ENCODE measurements at places on chromosomes 7 and 10.

- DNase-seq = no peak
Observed at GRCh38 chr10:89082086-89082485, 91.5 kb downstream of the FAS start.

- no peak for DNase-seq
Observed at GRCh38 chr7:151142686-151143040, 24.8 kb downstream of the GBX1 start.

DNA sequence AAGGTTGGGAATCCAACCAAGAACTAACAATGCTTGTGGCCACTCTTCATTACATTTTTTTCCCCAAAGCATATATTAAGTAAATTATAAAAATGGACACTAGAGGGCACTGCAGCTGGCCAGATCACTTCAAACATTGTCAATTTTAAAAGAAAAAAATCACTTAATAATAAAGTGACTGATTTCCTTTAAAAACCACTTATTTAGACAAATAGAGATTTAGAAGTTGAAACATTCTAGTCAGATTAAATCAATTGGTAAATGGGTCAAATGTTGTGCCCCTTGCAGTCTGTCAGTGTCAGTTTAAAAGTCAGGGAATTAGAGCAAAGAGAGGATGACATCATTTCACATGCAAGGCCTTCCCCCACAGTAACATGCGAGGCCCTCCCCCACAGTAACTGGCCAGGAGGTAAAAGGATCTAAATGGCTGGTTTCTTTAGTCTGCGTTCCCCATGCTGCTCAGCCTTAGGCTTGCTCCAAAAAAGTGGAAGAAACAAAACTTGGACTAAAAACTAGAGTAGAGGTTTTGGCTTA is 177.9 kb downstream of the SKAP2 start:
- DNase-seq = no peak

DNA sequence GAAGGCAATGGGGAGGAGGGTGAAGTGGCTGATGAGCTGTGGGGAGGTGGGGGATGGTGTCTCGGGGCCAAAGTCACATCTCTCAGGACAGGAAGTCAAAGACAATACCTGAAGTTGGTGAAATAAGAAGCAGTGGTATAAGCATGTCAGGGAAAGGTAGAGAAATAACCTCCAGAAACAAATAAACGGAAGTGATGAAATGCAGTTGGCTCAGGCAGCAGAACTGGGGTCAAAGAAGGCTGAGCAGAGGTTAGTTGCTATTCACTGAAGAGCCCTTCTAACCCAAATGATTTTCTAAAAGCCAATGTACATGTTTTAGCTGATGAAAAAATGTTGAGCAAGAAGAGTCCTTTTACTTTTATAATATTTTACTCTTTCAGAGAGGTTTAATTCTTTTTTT is 78.6 kb upstream of the ADRB1 start:
- DNase-seq = no peak

DNA sequence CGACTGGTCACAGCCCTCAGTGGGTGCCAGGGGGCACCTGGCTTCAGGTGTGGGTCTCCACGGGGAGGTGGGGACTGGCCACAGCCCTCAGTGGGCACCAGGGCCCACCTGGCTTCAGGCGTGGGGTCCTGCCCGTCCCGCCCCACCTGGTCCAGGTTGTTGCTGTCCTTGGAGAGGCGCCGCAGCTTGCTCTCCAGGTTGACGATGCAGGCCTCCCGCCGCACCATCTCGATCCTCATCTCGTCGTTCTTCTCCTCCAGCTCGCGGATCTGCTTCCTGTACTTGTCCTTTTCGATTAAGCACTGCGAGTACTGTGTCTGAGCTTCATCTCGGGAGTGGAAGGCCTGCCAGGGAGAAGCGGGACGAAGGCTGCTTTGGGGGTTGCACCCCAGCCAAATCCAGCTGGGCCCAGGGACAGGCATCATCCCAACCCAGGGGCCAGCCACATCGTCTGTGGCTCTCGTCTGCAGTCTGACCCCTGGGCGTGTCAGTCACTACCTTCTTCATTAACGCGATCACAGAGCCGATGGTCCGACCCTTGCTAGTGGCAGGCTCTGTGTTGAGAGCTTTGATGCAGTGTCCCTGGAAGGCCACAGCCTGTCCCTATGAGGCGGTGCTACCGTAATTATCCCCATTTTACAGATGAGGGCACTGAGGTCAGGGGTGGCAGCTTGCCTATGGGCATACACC is 92.9 kb upstream of the GNA12 start:
- DNase-seq = no peak

- no peak for DNase-seq
Observed at GRCh38 chr10:13219685-13220670, 14.2 kb downstream of the UCMA start.

DNA sequence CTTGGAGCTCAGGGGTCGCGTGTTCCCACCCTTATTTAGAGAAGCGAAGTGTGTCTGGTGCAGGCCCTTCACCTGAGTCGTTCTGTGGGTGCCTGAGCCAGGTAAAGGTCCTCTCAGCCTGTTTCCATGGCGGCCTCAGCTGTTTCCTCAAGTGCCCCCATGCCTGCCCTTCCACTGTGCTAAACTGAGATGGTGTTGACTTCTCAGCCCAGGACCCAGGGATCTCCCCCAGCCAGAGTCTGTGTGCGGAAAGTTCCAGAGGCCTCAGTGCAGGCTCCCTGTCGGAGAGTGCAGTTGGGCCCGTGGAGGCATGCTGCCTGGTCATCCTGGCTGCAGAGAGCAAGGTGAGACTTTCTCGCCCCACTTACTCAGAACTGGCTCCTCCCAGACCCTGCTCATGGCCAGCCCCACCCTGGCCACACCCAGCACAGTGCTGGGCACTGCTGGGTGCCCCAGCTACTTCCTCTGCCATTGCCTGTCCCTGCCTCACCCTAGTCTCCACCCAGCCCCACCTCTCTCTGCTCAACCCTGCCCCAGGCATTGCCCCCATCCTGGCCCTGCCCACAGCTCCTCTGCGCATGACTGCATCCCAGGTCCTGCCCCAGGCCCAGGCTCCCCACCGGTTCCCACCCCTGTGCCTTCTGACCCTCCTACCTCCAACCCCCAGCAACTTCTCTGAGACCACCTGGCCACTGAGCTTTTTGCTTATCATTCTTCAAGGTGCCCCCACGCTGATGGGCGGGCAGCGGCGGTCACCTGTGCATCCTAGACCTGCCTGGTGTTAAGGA is 20.3 kb downstream of the NACAD start:
- DNase-seq = no peak

GRCh38 chr10:69055241-69055640 is 32.7 kb upstream of the SRGN start:
- no peak for DNase-seq

- no peak for DNase-seq
Observed at GRCh38 chr7:23968791-23969190, 258.8 kb downstream of the STK31 start.

GRCh38 chr10:78756604-78757343 is 312.0 kb upstream of the ZMIZ1 start:
- DNase-seq = peak; percentile 91

- no peak for DNase-seq
Observed at GRCh38 chr7:120926943-120927346, 23.6 kb upstream of the ING3 start.

DNA sequence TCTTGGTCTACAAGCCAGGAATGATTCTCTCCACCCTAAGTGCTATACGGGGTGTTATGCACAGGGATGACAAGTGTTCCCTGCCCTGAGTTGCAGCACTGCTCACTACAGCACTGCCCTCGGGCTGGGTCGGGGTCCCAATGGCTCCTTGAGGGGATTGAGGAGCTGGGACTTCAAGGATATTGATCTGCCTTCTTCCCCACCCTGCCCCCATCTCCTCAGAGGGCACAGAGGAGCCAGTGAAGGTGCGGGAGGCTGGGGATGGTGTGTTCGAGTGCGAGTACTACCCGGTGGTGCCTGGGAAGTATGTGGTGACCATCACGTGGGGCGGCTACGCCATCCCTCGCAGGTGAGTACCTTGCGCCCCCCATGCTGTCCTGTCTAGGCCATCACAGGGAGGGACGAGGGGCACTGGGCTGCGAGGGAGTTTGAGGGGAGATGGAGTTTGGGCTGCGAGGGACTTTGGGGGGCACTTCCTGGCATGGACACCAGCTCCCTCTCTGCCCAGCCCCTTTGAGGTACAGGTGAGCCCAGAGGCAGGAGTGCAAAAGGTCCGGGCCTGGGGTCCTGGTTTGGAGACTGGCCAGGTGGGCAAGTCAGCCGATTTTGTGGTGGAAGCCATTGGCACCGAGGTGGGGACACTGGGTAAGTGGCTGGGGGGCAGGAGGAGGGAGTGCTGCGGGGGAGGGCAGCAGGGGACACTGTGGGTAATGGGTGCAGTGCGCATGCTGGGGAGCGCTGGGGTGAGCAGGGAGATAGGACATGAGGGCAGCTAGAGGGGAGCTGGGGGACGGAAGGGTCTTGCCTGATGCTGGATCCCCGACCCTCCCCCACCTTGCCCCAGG is 10.3 kb downstream of the FLNC start:
- no peak for DNase-seq

- no peak for DNase-seq
Observed at GRCh38 chr10:23558361-23558799, 119.5 kb downstream of the OTUD1 start.
